ENCODE measurements at places on chromosomes 7 and 10.

DNA sequence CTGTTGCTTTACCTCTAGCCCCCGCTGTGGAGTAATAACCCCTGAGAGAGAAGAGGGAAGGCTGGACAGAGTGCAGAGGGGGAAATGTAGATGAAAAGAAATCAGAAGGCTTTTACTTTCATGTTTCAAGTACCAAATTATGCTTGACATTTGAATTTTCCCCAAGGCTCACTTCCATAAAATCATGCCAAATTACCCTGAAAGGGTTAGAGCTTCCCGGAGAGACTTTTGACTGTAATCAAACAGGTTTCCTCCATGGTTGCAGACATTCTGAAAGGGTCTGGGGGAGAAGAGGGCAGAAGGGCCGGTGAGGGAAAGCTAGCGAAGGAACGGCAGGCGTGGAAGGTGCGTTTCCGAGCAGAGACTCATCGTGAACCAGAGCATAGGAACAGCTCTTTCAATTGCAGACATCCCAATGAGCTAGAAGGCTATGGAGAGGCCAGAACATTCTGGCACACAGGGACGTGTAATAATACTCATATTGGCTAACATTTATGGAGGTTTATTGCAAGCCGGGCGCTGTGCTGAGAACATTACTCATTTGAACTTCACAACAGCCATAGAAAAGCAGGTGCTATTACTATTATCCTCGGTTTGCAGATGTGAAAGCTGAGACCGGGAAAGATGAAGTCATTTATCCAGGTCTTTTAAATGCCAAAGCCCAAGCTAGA, 620.8 kb upstream of the AUTS2 start:
- no peak for DNase-seq

DNA sequence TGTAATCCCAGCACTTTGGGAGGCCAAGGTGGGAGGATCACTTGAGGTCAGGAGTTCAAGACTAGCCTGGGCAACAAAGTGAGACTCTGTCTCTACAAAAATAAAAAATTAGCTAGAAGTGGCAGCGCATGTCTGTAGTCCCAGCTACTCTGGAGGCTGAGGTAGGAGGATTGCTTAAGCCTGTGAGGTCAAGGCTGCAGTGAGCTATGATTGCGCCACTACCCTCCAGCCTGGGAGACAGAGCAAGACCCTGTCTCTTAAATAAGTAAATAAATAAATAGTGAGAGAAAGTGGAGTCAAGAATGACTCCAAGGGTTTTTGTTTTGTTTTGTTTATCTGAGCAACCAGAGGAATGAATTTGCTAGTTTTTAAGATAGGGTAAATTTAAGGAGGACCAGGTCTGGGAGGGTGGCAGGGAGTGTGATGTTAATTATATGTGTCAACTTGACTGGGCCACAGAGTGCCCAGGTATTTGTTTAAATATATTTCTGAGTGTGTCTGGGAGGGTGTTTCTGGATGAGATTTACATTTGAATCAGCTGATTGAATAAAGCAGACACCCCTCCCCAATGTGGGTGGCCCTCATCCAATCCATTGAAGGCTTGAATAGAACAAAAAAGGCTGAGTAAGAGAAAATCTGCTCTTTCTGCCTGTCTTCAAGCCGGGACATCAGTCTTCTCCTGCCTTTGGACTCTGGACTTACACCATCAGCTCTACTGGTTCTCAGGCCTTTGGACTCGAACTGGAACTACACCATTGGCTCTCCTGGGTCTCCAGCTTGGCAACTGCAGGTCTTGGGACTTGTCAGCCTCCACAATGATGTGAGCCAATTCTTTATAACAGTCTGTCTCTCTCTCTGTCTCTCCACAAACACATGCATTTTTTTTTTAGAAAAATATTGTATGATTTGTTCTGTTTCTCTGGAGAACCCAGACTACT, 23.5 kb downstream of the IMPDH1 start:
- DNase-seq: no peak

- DNase-seq: no peak
Observed at GRCh38 chr10:2575460-2575859, 491.9 kb upstream of the PFKP start.

GRCh38 chr7:99428972-99429566, 9.5 kb downstream of the PTCD1 start:
- DNase-seq: no peak

GRCh38 chr7:22043367-22043766, 97.7 kb upstream of the CDCA7L start:
- no peak for DNase-seq

DNA sequence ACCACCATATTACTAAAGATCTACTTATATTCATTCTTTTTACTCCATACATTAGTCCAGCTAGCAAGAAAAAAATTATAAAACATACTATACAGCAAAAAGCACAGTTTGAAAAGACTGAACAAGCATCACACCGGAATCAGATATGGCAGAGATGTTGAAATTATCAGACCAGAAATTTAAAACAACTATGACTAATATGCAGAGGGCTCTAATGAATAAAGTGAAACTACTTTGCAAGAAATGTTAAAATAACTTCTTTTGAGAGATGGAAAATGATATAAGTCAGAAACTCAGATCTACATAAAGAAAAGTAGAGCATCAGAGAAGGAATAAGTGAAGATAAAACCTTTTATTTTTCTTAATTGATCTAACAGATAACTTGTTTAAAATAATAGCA, 50.9 kb downstream of the SGCE start:
- DNase-seq: no peak

All from glomerular endothelial cell (primary cell).